ENCODE measurements at places on chromosomes 7 and 10.

- DNase-seq = no peak
These were observed 176.7 kb downstream of the ADARB2 start for GRCh38 chr10:1560535-1561192.

DNA sequence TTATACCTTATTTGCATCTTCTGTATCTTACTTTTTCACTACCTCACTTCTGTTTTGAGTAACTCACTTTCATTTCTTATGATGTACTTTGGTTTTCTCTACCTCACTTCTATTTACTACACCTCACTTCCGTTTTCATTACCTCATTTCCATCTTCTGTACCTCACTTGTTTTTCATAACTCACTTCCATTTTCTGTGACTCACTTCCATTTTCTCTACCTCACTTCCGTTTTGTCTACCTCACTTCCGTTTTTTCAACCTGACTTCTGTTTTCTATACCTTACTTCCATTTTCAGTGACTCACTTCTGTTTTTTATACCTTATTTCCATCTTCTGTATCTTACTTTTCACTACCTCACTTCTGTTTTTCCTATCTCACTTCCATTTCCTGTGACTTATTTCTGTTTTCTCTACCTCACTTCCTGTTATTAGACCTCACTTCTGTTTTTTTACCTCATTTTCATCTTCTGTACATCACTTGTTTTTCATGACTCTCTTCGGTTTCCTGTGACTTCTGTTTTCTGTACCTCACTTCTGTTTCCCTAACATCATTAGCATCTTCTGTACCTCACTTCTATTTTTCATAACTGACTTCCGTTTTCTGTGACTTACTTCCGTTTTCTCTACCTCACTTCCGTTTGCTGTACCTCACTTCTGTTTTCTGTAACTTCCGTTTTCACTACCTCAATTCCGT is 493.1 kb upstream of the AKR1E2 start:
- DNase-seq = no peak

DNA sequence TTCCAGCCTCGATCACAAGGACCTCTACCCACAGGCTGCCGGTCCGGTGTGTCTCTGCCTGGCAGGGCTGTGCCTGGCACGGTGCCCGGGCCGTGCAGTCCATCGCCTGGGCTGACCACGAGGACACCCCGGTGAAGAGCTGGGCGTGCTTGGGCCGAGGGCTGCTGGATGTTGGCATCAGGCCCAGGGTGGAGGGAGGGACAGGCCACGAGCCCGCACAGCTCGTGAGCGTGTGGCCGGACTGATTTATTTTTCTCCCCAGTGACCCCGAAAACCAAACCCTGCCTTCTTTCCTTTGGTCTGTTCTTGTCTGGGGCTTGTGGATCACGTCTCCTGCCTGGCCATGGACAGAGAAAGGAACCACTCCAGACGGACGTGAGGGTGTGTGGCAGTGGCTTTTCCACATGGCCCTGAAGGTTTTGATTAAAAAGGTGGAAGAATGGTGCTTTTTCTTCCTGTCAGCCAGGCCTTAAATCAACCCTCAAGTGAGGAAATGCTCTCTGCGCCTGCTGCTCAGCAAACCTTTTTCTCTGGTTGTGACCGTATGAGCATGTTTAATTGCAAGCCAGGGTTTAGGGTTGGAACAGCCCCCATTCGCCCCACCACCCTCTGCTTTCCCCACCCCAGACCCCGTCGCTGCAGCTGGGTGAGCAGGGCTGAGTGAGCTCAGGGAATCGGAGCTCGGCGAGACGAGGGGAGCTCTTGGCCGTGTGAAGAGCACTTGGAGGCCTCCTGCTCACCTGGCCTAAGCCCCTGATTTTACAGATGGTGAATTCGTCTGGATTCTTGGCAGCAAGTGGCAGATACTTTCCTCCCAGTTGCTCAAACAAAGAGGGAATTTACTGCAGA is 130.1 kb downstream of the RGS10 start:
- peak; percentile 68 for DNase-seq

DNA sequence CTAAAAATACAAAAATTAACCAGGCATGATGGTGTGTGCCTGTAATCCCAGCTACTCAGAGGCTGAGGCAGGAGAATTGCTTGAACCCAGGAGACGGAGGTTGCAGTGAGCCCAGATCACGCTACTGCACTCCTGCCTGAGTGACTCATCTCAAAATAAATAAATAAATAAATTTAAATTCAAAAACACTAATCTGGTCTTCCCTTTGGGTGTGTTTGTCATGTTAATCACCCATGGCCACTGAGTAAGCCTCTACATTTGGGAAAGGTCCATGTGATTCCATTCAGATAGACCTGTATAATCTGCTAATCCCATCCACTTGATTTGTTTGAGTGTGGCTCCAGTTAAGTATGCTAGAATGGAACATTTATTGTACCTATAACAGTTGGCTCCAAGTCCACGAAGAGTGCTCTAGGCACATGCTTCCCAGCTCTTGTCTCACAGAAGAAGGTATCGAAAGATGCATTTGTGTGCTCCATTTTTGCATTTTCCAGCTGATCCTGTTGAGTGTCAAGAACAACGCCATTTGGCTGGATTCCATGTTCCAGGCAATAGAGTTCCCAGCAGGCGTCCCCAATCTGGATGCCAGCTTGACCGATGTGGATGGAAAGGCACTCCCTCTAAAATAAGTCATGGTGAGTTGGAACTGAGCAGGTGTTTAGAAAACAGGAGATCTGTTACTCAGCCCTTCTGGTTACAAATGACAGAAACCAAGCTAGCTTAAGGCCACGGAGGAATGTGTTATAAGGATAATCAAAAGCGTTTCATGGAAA is 4.0 kb downstream of the TUBAL3 start:
- no peak for DNase-seq

- peak; percentile 64 for DNase-seq
These were observed 16.9 kb downstream of the TCAF1 start for GRCh38 chr7:143884969-143885559.

GRCh38 chr7:87100326-87100725 is 40.9 kb upstream of the ELAPOR2 start:
- no peak for DNase-seq

- DNase-seq = no peak
These were observed 576.0 kb upstream of the C7orf33 start for GRCh38 chr7:148014541-148014940.

- DNase-seq = no peak
These were observed 22.7 kb upstream of the IKZF1 start for GRCh38 chr7:50281680-50282445.

DNA sequence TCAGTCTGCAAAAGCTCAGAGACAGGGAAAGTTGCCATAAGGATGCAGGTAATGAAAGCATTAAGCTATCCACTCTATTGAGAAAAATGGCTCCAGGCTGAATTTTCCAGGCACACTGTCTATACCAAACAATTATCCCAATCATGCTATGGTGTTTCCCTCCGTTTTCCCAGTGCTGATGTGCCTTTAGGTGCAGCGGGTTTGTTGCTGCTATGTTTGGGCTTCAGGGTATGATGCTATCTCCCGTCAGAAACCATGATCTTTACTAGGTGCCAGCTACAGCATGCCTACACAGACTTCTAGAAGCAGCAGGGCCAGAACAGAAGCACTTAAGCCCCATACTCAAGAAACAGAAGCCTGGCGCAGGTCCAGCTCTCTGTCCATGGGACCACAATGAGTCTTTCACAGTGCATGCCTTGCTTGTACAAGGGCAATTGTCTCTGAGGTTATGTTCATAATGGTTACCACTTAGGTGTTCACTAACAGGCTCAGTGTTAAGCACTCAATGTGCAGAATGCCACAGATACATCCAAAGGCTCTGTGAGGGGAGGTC is 19.4 kb downstream of the STEAP1B start:
- no peak for DNase-seq

- DNase-seq = no peak
These were observed 88.6 kb downstream of the PTPRN2 start for GRCh38 chr7:158499082-158499455.

DNA sequence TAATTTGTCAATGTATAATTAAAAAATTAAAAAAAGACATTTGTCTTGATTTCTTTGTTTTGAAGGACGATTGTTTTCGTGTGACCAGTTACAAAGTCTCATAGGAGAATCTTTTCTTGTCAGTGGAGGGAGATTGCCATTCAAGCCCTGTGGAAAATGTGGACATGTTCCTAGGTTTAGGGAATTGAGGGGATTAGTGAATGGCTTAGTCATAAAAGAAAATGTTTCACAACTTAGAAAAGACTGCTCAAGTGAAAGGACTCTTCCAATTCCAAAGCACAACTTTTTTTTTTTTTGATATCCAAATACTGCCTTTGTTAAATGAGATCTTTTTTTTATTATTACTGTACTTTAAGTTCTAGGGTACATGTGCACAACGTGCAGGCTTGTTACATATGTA is 140.7 kb upstream of the HABP2 start:
- peak; percentile 51 for DNase-seq

DNA sequence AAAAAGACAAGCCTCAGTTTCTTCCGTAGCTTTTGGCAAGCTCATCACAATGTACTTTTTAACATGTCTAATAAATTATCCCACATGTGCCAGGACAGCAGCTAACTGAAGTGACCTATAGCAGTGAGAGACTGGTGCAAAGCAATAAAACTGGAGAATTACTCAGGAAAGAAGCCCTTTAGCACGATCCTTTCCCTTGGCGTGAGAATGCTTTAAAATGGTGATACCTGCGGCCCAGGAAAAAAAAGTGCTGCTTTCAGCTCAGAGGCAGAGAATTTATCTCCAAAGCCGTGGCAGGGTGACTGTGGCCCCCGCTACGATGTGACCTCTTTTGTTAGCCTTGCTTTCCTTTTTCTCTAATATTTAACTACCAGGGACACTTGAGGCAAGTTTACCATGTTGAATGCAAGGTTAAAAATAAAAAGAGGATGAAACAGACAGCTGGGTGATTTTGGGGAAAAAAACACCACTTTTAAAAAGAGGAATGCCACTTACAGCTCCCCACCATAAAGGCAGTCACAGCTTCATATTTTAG is 184.0 kb downstream of the FANK1 start:
- DNase-seq = no peak

DNA sequence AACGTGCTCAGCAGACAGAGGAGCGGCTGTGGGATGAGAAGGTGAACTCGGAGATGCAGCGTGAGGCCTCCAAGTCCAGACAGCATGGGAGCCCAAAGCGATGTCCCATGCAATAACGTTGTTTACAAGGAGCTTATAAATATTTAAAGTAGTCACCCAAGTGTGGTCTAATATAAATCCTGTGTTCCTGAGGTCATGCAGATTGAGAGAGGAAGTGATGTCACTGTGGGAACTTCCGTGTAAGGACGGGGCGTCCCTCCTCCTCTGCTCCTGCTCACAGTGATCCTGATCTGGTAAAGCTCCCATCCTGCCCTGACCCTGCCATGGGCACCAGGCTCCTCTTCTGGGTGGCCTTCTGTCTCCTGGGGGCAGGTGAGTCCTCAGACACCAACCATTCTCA is 94.7 kb upstream of the PRSS58 start:
- no peak for DNase-seq

- DNase-seq = peak; percentile 25
These were observed 1189.0 kb upstream of the LRRN3 start for GRCh38 chr7:109901926-109902325.

- no peak for DNase-seq
These were observed 16.2 kb downstream of the LHPP start for GRCh38 chr10:124477614-124478363.

- DNase-seq = no peak
These were observed 479 bp downstream of the CYP26A1 start for GRCh38 chr10:93074147-93074596.

DNA sequence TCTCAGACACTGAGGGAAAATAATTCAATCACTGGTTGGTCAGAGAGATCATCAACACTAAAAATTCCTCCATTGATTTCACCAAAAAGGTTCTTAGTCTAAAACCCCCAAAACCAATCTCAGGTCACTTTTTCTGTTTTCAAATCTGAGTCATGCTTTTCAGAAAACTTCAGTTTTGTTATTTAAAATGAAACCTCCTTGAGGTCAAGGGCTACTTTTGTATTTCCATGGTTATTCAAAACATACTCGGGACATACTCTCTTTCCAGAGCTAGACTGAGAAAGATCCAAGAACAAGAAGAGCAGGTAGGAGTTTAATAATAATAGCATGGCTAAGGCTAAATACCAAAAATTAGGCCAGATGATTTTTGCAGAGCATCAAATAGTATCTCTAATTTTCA is 152.8 kb downstream of the SDHAF3 start:
- peak; percentile 42 for DNase-seq

- no peak for DNase-seq
These were observed 138.5 kb upstream of the GDF10 start for GRCh38 chr10:47161465-47161864.

GRCh38 chr7:97008275-97008917 is 3.0 kb downstream of the DLX6 start:
- DNase-seq = no peak

GRCh38 chr10:132264966-132265889 is 42.5 kb downstream of the STK32C start:
- no peak for DNase-seq

DNA sequence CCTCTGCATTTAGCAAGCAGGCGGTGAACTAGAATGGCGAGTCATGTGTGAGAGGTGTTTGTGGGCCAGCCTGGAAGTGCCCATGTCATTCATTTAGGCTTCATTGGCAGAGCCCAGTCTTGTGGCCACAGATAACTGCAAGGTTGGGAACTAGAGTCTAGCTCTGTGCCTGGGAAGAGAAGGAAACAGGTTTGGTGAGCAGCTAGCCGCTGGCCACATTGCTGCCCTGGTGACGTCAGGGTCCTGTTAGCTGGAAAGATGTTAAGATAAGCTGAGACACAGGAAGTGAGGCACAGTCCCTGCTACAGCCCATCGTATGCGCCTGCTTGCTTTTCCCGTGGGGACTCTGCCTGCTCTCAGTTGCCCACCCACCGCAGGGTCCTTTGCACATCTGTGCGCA is 185.5 kb downstream of the CAMK1D start:
- no peak for DNase-seq

DNA sequence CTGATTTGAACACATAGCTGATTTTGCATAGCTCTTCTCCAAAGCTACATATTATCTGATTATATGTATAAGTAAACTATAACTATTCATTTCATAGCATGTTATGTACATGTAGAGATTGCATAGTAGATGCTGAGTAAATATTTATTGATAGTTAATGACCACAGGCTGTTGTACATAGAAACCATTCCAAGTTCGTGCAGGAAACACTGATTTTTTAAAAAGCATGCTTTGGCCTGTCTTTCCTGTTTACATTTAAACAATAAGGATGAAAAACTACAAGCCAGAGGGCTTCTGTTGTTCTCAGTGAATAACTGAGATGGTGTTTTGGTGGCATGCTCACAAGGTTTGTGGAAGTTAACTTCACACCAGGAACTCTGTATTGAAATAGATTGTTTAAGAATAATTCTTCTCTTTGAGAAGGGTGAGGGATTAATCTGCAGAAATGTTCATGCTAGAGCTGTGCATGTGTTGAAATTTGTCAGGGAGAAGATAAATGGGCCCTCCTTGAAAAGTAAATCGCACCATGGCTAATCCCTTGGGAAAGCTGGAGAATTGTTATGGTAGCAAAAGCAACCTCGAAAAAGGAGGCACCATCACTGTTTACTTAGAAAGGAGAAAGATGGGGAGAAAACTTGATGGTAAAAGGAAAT is 120.2 kb upstream of the SP8 start:
- no peak for DNase-seq

Measured in fibroblast of mammary gland (primary cell).